NCI-H1048 (cell line): ENCODE measurements at places on chromosomes 12 and 14.
A peak's percentile ranks its signal among the peaks of the same experiment; 100 is the strongest.

GRCh38 chr14:31902945-31903646 lies 174.0 kb upstream of the ARHGAP5 start:
- no peak for DNase-seq

- peak; percentile 43 for DNase-seq
Measured at GRCh38 chr14:22836301-22837113, at the start of gene MMP14. Gene MMP14, plus strand, starts transcription at chr14:22836585. Its CDS starts 233 bp downstream, at chr14:22836818.

GRCh38 chr14:74347097-74347794 lies 1.0 kb upstream of the VRTN start:
- no peak for DNase-seq

DNA sequence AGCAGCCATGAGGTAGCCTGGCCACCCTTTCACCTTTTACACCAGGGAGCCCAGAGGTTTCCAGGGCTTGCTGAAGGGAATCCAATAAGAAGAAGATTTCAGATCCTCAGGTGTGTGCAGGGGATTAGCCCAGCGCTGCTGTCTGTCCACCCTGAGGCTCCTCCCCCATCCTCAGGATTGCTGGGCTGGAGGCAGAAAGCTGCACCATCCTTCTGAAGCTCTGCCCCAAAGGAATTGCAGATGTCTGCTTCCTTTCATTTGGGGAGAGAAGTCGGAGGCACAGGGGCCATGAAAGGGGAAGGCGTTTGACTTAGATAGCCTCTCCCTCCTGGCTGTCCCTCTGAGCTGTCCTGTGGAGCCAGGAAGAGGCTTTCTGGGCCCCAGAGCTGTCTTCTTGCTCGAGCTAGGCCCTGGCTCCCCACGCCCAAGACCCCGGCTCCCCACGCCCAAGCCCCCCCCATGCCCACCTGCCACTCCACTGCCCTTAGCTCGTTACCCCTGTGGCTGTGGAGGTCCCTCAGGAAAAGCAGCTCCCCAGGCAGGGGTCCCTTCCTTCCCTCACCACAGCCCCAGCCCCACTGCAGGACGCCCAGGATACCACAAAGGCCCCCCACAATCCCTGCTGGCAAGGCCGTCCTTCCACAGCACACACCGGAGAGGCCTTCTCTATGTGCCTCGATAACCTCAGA lies 359.0 kb downstream of the CACNA1C start:
- no peak for DNase-seq

DNA sequence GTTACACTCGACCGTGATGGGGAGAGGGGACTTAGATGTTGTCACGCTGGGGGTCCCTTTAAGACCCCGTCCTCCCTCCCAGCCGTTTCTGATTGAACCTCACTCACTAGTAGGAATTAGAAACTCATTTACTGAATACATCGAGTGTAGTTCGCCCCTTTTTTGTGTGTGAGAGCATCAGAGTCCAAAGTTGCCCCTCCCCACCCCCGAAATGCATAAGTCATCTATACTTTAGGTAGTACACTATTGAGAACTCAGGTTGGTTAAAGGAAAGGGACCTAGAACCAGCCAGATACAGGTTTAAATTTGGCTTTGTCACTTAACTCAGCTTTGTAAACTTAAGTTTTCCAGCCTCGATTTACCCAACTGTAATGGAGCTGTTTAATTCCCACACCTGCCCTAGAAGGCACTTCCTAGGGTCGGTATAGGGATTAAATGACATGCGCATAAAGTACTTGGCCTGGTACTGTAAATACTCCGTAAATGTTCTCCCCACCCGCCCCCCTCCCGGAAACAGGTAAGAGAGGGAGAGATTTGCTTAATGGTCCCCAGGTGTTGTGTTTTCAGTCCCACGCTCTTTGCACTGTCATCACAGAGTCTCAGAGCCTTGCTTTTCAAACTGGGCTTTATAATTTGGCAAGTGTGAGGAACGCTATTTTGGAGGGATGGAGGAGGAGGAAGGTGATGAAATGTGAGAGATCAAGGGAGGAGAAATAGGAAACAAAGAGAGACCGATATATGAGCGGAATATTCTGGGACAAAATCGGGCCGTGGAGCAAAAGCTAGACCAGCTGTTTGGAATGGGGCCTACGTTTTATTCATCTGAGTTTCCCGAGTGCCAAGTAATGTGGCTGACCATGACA lies 897 bp downstream of the SUDS3 start:
- no peak for DNase-seq

GRCh38 chr12:111034886-111035577 lies 114.7 kb upstream of the MYL2 start:
- DNase-seq: no peak

- DNase-seq: no peak
Measured at GRCh38 chr12:111011999-111012600, 91.7 kb upstream of the MYL2 start.

DNA sequence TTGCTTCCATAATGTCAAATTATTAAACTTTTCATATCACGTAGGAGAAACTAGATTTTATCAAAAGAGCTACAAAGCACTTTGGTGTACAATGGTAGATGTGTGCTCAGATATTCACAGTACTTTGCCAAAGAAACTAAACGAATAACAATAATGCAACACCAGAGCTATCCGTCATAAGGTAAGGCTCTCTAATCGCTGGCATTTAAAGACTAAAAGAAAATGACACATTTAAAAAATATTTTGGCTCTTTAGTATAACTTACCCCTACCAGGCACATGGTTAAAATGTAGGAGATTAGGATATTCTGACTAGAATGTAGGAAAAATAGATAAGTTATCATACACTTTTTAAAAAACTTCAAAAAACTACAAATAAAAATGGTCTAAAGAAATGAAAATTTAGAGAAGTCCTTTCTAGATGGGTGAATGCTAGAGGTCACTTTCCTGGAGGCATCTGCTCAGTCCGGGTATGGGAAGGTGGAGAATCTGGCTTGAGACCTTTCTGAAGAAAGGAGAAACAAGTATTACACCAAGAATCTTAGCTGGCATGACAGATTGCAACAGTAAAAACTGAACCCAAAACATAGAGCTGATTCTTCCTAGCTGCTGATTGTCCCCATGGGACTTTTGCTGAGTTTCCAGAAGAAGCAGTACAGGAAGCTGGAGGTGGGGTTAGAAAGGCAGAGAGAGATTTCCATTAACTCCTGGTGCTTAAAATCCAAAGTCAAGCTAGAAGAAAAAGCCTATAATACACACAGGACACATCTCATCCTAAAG lies 67.9 kb downstream of the FAR2 start:
- DNase-seq: no peak

DNA sequence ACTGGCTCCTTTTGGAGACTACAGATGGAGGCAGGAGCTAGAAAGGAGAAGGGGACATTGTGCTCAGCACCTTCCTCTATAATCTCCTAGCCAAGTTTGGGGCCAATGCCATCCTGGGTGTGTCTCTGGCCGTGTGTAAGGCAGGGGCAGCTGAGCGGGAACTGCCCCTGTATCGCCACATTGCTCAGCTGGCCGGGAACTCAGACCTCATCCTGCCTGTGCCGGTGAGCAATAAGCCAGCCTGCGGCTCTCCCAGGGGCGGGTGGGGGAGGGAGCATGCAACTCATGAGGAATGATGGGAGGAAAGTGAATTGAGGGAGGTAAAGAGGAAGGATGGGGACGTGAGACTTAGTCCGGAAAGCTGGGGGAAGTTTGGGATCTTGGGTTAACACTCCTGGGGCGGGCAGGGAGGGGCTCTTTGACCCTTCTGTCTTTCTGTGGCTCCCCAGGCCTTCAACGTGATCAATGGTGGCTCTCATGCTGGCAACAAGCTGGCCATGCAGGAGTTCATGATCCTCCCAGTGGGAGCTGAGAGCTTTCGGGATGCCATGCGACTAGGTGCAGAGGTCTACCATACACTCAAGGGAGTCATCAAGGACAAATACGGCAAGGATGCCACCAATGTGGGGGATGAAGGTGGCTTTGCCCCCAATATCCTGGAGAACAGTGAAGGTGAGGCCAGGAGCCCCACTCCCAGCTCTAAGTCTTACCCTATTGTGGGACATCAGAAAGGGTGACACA lies 3.3 kb downstream of the ENO2 start:
- DNase-seq: no peak

GRCh38 chr12:27573972-27574371 lies 50.0 kb downstream of the PPFIBP1 start:
- DNase-seq: no peak

GRCh38 chr12:96075560-96075959 lies 40.2 kb upstream of the LTA4H start:
- DNase-seq: no peak

DNA sequence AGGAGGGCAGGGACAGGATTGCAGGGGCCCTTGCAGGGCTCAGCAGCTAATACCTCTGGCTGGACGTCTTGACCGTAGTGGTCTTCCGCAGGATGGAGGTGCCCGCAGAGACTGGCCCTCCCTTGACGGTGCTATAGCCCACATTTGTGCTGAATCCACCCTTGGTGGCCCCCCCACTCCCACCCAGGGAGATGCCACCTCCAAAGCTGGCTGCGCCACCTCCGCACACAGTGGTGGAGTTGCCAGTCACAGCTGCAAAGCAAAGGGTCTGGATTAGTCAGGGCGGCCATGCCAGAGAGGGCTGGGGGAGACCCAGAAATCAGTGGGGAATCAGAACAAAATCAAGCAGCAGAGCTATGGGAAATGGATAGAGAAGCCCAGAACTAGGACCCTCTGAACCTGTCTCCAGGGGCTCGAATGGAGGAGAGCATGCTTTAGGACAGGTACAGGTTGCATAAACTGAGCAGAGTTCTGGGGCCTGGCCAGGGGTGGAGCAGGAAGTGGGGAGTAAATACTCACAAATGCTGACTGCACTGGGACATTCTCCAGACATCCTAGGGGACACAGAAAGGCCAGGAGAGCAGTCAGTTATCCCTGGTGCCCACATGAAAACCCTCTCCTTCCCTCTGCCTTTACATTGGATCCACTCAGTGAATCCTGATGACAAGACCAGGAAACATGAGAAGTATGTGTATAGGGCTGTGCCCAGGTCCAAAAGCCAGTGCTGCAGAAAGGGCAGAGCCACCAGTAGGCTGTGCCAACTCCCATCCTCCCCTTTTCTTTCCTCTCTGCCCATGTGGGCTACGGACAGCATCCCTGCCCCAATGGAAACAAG lies 8.1 kb upstream of the KRT4 start:
- no peak for DNase-seq
